ENCODE measurements at places on chromosomes 16 and 17.

DNA sequence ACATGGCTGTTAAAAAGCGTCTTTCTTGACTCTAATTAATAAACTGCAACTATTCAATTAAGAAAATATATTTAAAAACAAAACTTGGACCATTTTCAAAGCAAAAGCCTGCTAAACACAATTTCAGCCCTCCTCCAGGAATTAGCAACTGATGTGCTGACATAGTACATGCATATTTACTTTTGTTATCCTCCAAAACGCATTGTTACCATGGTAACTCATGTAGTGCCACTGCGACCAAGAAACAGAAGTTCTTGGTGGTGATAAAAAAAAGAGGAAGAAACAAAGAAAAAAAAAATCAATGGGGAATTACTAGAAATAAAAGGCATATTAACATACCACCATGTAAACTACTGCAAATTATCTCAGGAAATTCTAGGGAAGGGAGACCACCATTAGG lies 793.4 kb upstream of the CDH8 start:
- DNase-seq: no peak

- no peak for DNase-seq
Observed at GRCh38 chr17:31535581-31535981, 144.1 kb downstream of the RAB11FIP4 start.

DNA sequence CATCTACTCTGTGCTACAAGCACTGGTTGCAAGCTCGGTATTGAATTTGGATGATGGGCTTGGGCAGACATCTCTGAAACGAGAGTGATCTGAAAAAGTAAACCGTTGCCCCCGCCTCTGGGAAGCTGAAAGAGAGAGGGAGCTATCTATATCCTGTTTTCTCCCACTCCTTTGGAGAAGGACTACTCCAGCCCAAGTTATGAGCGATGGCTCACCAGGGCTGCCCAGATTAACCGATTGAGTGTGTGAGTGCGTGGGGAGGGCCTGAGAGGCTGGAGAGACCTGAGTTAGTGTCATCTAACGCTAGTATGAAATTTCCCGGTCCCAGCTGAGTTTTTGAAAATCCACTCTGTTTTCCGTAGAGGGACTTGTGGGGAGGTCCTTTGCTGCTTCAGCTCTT lies 11.5 kb downstream of the MGAT5B start:
- DNase-seq: no peak

- no peak for DNase-seq
Observed at GRCh38 chr17:44770166-44770925, 11.6 kb downstream of the ADAM11 start.

- no peak for DNase-seq
Observed at GRCh38 chr16:57770361-57770760, 31.9 kb downstream of the KIFC3 start.

GRCh38 chr17:34671191-34671590 lies 91.8 kb downstream of the TMEM132E start:
- DNase-seq: no peak

DNA sequence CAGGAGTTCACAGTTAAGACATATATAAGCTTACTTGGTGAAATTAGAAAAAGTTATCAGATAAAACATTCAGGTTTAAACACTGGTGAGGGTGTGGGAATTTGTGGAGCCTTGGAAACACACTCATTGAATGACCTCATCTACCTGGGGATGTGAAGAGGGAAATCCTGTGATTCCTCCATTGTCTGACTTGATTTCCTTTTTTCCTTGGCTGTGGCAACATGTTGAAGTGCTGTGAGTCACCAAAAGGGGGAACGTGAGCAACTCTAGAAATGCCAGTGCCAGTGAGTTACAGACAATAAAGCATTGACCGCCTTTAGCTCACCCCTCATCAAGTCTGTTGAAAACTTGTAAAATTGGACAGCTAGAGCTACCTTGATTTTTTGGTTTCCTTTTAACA lies 1.8 kb downstream of the HMOX2 start:
- no peak for DNase-seq

GRCh38 chr16:87358250-87358649 lies 25.3 kb downstream of the FBXO31 start:
- no peak for DNase-seq

DNA sequence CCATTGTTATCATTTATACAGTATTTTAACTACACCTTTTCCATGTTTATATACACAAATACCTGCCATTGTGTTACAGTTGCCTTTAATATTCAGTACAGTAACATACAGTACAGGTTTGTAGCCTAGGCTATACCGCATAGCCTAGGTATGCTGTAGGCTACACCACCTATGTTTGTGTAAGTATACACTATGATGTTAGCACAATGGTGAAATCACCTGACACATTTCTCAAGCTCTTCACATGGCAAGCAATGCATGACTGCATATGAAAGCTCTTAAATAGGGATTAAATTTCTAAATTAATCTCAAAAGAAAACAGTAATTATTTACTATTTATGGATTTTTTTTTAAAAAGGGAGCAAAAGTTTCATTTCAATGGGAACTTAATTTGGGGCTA lies 12.0 kb downstream of the LRRC37B start:
- DNase-seq: no peak

GRCh38 chr16:52727849-52728248 lies 180.9 kb upstream of the TOX3 start:
- DNase-seq: no peak

- DNase-seq: no peak
Observed at GRCh38 chr17:8031261-8031661, 7.6 kb upstream of the ALOX15B start.

- no peak for DNase-seq
Observed at GRCh38 chr17:28735242-28735722, 6.7 kb downstream of the NEK8 start.

- no peak for DNase-seq
Observed at GRCh38 chr16:13811834-13812233, 108.1 kb upstream of the ERCC4 start.

DNA sequence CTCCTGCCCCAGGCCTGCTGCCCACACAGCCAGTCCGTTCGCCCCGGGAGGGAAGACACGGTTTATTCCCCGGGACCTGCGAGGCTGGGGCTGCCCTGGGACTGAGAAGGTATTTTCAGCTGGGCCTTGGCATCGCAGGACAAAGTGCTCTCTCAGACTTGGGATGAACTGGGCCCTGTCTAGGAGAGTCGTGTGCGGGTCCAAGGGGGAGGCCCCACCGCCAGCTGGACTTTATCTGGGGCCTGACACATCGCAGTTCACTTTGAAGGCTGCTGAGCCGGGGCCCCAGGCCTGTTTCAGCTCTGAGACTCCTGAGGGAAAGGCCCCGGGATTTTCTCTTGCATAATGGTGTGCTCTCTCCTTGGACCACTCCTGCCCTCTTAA lies 6.8 kb downstream of the CRISPLD2 start:
- no peak for DNase-seq

DNA sequence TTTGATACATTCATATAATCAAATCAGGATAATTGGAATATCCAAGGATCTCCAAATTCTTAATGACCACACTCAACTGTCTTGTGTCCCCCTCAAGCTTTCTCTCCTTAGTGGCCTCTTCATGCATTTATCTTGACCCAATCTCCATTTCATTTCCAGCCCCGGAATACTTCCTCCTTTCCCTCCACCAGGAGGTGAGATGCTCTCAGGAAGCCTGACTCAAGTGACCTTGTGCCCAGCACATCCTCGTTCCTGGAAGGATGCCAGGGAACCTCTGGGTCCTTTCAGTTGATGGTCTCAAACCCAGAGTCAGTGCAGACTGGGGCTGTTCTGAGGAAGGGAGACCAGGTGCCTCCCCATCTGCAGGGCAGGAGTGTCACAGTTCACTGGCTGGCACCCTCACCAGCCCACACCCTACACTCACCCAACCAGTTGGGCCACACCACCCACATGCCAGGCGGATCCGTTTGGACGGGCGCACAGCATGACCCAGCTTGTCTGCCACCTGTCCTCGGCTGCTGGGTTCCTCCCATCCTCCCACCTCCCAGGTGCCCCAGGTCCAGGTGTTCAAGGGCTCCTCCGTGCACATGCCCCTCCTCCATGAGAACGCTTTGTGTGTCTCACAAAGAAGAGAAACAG lies 14.0 kb upstream of the EMP2 start:
- DNase-seq: no peak

DNA sequence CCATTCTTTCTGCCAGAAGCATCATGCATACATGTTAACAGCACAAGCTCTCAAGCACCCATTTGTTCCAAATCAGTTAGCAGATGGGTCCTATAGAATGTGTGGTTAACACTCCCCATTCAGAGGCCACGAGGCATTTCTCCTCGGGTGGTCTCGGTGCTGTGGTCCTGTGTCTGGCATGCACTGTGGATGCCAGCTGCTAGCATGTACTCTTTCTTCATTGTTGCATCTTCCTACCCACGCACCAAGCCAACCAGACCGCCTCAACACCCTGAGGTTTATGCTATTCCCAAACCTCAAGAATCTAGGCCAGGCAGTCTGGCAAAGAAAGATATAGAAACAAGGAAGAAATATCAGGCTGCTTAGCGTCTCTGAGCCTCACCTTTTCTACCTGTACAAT lies 27.8 kb upstream of the MRTFB start:
- DNase-seq: no peak

- DNase-seq: no peak
Observed at GRCh38 chr17:35981908-35982330, 622 bp upstream of the CCL16 start.

DNA sequence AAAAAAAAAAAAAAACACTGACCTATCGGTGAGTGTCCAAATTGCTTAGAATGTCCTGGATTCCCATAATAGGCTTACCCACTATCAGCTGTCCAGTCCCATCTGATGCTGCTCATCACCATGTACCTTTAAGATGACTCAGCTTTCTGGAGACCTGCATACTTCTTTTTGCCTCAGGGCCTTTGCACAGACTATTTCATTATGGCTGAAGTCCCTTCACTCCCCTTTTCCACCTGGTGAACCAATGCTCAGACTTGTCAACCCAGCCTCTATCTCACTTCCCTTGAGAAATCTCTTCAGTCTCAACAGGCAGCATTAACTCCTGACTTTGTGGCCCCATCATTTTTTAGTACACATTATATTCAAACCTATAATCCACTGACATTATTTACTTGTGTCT lies 29.7 kb upstream of the NUDT7 start:
- no peak for DNase-seq

DNA sequence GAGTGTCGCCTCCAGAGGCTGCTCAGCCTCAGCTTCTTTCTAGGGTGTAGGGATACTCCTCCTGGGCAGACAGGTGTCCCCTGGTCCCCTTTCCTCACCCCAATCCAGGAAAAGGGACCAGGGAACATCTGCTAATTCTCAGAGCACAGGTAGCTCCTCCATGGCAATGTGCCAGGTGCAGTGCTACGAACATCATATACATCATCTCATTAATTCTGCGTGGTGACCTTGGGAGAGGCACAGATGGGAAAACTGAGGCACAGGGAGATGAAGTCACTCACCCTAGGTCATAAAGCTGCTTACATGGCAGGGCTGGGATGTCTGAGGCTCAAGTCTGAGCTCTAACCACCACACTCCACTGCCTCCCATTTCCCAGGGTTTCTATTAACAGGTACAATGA lies 11.7 kb downstream of the HDAC5 start:
- no peak for DNase-seq

DNA sequence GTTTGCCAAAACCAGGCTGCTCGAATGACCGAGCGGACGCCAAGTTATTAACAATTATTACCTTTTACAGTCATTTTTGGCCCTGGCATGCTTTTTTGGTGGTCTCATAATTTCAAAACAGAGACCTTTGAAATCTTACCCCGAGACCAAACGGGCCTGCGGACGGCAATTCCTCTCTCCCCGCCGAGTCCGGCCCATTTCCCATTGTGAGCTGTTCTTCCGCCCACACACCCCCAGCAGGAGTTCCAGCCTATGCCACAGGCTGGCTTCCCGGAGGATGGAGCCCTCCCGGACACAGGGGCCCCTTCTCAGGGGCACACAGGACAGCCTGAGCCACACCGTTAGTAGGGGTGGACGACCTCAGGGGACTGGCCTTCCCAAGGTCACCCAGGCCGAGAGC lies 130.7 kb downstream of the C16orf95 start:
- DNase-seq: no peak

DNA sequence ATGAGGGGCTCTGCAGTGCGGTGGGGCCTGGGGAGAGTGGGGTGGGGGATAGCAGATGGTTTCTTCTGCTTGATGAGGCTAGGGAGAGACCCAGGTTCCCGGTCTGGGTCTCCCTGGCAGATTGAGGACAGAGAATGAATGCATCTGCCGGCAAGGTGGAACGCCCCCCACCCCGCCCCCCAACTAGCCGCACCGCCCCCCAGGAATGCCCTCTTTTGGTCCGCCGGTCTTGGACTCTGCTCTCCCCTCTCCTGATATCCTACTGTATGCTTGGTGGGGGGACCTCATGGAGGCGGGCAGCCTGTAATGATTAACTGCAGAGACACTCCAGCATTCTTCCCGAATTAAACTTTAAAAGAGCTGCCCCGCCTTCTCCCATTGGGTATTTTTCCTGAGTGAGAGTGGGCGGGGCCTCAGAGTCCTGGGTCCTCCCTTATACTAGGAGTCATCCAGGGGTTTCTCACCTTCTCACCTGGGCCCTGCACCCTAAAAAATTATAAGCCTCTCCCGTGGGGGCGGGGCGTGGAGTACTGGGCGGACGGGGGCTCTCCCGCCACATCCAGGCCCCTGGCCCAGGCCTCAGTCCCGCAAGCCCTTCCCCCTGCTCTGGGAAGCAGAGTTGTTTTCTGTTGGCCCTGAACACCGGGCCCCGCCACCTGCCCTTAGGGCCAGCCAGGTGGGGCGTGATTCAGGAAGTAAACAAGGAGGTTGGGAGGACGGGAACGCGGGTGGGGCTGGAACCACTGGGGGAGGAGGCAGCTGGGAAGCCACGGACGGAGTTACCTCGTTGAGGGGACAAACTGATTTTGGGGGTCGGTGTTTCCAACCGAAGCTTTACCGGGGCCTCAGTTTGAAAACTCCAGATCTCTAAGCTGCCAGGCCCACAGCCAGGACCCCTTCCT lies 1.5 kb downstream of the GRB7 start:
- DNase-seq: no peak

DNA sequence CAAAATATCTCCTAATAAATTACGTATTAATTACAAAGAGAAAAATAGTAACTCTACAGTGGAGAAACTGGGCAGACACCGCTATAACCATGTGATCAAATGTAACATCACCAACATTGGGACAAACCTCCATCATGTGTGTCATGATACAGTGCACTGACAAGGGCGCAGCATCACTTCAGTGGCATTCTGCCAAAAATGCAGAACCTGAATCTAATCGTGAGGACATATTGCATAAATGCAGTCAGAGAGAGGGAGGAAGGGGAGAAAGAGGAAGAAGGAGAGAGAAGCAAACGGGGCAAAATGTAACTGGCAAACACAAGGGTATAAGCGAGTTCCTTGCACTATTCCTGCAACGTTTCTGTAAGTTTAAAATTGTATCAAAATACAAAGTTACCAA lies 74.2 kb upstream of the MARCHF10 start:
- no peak for DNase-seq

DNA sequence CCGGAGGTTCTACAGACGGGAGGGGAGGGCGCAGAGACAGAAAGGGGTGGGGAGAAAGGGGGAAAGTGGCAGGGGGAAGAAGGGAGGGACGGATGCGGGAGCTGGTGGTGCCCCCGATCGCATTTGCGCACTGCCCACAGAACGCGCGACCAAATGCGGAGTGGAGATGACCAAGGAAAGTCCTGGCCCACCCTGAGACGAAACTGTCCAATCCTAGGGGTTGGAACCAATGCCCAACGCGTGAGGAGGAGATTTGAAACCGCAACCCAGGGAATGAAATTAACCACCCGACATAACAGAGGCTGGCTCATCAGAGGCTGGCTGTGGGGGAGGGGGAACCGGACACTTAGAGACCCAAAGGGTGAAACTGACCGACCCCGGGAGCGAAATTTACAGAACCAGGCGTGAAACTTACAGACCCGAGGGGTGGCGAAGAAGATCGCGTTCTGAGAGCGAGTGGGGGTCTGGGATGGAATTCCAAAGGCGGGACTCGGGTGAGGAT lies 1.4 kb downstream of the HES7 start:
- no peak for DNase-seq

GRCh38 chr16:86103320-86103719 lies 204.4 kb downstream of the IRF8 start:
- DNase-seq: no peak
